ENCODE measurements at places on chromosomes 5 and 9. TPM values are rescaled to one million over a fixed set of nuclear protein-coding genes. Genes with fewer than 3 reads are reported as not detected.

Gene SLC36A2
- total RNA-seq = not detected

Gene AFF4
- 37.2 TPM for total RNA-seq

Gene CDH12
- not detected for total RNA-seq

Gene FGD3
- 0.18 TPM for total RNA-seq

Gene FREM1
- not detected for total RNA-seq

Gene APBA1
- 0.15 TPM for total RNA-seq

Gene SOHLH1
- not detected for total RNA-seq

Gene TERT
- total RNA-seq = 2.7 TPM

Gene IFNA13
- total RNA-seq = not detected

Gene FBP2
- total RNA-seq = not detected

Gene BAG1
- total RNA-seq = 114 TPM

Gene PDGFRB
- 0.22 TPM for total RNA-seq

Gene TXNDC8
- total RNA-seq = not detected

Gene DPH7
- 27.3 TPM for total RNA-seq

Gene TAF11L8
- total RNA-seq = not detected

Gene SEC24A
- 12.4 TPM for total RNA-seq

Gene RGP1
- 19.1 TPM for total RNA-seq

Gene RICTOR
- 14.1 TPM for total RNA-seq

Gene PCDHB5
- total RNA-seq = 1.1 TPM

Gene ELL2
- 32.6 TPM for total RNA-seq

Gene PCDHGC4
- not detected for total RNA-seq

Gene CCDC171
- 0.33 TPM for total RNA-seq

Gene GAS1
- total RNA-seq = 0.06 TPM

Gene ACTBL2
- total RNA-seq = 0.05 TPM

Gene GFI1B
- 0.17 TPM for total RNA-seq

Gene PDE8B
- 2.0 TPM for total RNA-seq

Gene CARTPT
- total RNA-seq = not detected

Gene ECSCR
- not detected for total RNA-seq

Gene SPOCK1
- total RNA-seq = 24.2 TPM

Gene CDC20B
- 0.08 TPM for total RNA-seq

Gene NUDCD2
- total RNA-seq = 33.3 TPM

Gene IL4
- not detected for total RNA-seq

Gene SLC34A3
- total RNA-seq = 0.07 TPM

Gene INSL4
- 17.1 TPM for total RNA-seq

Gene ZDHHC11B
- total RNA-seq = 1.4 TPM

Gene ADCY2
- total RNA-seq = not detected

Gene PCDHGB4
- 0.50 TPM for total RNA-seq

Gene SPINK13
- total RNA-seq = 0.31 TPM

Gene ROPN1L
- 1.7 TPM for total RNA-seq

Gene LCP2
- total RNA-seq = not detected

Gene CAPSL
- not detected for total RNA-seq

Gene PDCD1LG2
- 0.25 TPM for total RNA-seq

Gene NKD2
- total RNA-seq = 23.2 TPM

Gene ZDHHC21
- total RNA-seq = 2.1 TPM

Gene FBXL7
- 1.2 TPM for total RNA-seq

Gene MAMDC4
- 3.4 TPM for total RNA-seq

Gene CBY3
- not detected for total RNA-seq

Gene ALDH1A1
- 5,648 TPM for total RNA-seq

Gene NDOR1
- total RNA-seq = 16.0 TPM
